ENCODE measurements at places on chromosomes 7 and 10. TPM values are rescaled to one million over a fixed set of nuclear protein-coding genes. Genes with fewer than 3 reads are reported as not detected.

DNA sequence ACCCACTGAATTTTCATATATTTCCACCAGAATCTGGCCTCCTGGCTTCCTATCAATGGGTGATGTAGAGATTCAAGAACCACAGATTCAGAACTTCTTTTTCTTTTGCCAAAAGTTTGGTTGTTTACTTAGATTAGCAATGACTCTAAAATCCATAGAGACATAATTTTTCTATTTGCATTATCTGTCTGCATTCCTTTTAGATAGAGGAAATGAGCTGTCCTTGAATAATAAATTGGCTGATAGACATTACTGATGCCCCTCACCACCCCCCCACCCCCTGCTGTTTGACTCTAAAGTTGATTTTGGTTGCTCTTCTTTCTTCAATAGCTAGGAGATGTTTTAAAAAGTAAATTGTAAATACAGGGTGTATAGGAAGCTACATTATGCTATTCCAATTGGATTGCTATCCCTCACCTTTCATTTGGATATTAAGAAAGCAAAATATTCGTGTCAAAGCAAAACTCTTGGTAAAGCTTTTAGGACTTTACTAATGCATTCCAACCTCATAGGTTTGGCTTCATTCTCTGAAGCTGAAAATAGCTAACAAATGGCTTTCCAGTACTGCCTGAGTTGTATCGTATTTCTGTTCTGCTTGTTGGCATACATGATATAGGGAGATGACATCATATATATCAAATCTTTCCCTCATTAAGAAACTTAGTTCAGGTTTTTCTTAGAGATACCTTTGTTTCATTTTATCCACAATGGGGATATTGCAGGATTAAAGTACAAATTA, 606.0 kb downstream of the ARL4A start:
- no peak for DNase-seq

PRPS1L1 gene
- not detected for total RNA-seq

- DNase-seq: no peak
Measured at GRCh38 chr10:18097524-18097923, 42.7 kb upstream of the CACNB2 start.

MACC1 gene
- total RNA-seq: 0.05 TPM

DNA sequence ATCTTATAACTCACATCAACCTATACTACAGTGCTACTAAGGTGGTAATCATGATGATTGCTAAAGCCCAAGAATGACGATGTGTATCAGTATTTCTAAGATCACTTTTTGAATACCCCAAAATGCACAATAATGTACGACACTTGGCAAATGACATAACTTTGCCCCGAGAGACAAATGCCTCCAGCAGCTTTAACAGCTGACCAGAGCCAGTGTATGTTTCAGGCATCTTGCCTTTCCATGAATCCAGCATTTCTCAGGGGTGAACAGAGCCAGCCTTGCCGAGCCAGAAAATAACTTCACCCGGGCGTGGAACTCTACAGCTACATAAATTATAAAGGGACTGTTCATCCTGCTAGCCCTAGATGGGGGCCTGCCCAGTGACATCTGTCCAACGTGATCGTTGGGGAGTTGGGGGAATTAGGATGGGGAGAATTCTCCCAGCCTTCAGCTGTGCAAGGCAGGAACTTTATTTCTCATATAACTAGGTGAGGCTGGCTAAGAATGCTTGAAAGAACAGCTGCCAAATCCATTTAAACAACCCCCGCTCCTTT, 1.8 kb downstream of the IGFBP3 start:
- DNase-seq: peak; percentile 64

- no peak for DNase-seq
Measured at GRCh38 chr7:1418505-1419309, 40.6 kb downstream of the MICALL2 start.

- DNase-seq: no peak
Measured at GRCh38 chr10:2143213-2143835, 406.0 kb upstream of the ADARB2 start.
